Effector CD8-positive, alpha-beta T cell (primary cell): ENCODE measurements at places on chromosomes 1 and 21.

GRCh38 chr1:206556750-206557635 is 49.7 kb downstream of the RASSF5 start:
- DNase-seq = peak; percentile 65

DNA sequence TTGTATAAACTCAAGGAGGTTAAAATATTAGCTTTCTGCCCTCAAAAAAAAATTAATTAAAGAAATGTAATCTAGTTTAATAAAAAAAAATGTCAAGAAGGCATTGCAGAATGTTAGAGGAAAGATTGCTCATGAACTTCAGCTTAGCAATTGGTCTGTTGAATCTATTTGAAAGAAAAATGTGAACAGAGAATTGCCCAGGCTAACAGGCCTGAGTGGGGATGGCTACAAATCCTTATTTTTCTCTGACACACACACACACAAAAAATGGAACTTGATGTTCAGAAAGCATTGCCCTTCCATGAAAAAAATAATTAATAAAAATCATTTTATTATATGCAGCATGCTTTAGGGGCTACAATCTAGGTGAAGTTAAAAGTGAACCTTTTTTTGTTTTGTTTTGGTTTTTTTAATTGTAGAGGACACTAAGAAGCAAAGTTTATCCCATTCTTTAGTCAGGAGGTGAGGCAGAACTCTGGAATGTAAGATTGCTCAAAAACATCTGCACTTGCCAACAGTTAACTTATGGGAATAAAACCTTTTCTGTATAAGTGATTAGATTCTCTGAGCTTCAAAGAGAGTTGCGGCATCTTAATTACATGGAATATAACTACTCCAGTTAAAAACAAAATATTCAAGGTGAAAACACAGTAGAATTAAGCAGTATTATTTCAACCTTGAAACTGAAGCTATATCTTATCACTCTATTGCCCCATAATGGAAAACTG is 658.5 kb upstream of the ADGRL2 start:
- DNase-seq = no peak

DNA sequence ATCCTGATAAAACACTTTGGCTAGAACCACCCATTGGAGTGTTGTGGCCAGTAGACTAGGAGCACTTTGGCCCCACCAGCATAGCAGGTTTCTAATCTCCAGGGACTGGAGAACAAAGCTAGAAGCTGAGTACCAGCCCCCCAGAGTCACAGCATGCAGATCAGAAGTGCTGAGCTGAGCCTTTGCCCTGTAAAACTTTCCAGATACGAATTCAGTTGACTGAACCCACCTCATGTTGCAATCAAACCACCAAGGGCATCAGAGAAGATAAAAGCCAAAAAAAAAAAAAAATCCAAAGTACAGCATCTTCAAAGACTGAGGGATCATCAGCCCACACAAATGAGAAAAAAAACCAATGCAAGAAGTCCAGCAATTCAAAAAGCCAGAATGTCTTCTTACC is 8.7 kb upstream of the CD53 start:
- no peak for DNase-seq

GRCh38 chr1:205441318-205441633 is 14.6 kb downstream of the BLACAT1 start:
- no peak for DNase-seq

DNA sequence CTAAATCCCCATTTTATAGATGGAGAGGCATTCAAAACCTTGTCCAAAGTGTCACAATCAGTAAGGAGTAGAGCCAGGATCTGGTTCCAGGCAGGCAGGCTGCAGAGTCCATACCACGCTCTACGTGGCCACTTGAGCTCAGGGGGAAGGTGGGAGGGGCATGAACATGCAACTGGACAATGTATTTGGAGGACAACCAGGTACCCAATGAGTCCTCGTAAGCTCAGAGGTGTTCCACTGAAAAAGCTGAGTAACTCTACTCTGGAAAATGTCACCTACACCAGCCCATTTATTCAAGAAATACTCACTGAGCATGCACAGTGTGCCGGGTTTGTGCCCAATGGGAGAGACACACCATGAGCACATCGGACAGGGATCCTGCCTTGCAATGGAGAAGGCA is 11.2 kb upstream of the GUCA2B start:
- DNase-seq = no peak

DNA sequence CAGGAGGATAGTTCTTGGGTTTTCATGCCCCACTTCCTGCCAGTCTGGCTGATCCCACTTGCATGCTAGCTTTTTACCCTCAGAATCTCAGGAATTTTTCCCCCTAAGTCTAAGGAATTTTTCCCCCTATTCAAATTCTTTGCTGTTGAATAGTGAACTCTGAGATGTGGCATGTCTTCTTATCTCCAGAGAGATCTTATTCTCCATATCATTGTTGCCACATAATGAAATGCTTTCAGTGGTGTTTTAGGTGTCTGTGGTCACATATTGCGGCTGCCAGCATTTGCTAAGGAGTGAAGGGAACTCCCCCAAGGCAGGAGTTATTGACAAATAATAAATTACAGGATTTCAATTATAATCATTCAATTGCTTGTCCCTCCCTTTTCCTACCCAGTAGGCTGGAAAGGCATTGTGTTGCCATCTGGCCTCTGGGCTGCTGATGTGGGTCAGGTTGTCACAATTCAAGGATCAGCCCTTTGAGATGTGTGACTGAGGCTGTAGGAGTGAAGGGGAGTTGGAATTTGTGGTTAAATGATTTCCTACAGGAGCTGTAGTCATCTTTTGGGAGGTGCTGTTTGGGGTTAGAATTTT is 3.9 kb upstream of the FLG start:
- no peak for DNase-seq
